ENCODE measurements at places on chromosomes 3 and 15.
A peak's percentile ranks its signal among the peaks of the same experiment; 100 is the strongest.

DNA sequence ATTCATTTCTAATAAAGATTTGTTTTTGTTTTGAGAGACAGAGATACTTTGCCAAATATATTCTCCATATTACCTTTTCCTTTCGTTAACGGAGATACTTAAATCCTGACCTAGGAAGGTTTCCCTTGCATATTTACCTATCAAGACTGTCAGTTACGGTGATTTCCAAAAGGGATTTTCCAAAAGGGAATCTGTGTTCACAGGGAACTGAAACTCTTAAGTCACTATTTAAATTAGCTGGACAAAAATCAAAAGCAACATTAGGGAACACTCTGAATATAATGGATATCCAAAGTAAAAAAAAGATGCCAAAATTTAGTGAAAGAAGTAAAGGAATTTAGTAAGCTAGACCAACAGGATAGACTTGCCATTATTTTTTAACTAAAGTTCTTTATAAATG, 576 bp downstream of the LRRFIP2 start:
- no peak for DNase-seq

GRCh38 chr3:180680097-180680430, 775 bp upstream of the CCDC39 start:
- DNase-seq = no peak

- no peak for DNase-seq
Observed at GRCh38 chr3:52246728-52247408, 1.3 kb downstream of the PPM1M start.

- no peak for DNase-seq
Observed at GRCh38 chr15:25366058-25366457, 72.8 kb downstream of the UBE3A start.

- no peak for DNase-seq
Observed at GRCh38 chr15:94119923-94120775, 111.2 kb upstream of the MCTP2 start.

- DNase-seq = no peak
Observed at GRCh38 chr3:170528726-170529125, 57.1 kb downstream of the SLC7A14 start.

DNA sequence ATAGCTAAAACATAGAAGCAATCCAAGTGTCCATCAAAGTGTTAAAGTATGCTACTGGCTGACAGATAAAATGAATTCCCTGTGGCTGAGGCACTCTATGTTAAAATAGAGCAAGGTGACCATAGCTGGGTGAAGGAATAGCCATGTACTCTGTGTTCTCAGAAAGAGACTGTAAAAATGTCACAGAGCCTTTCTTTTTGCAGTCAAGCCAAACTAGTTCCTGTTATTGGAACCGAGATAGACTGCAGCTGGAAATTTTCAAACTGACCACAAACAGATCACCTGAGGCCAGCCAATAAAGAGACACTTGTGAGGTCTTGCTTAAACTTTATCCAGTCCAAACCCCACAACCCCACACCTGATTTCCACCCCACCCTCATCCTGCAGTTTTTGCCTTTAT, 422.8 kb upstream of the NAALADL2 start:
- DNase-seq = no peak

GRCh38 chr15:101201411-101202174, 50.3 kb downstream of the CHSY1 start:
- DNase-seq = no peak

GRCh38 chr3:142947352-142947751, 16.1 kb downstream of the PAQR9 start:
- no peak for DNase-seq

- DNase-seq = no peak
Observed at GRCh38 chr3:175580318-175580717, 721.2 kb downstream of the NAALADL2 start.

DNA sequence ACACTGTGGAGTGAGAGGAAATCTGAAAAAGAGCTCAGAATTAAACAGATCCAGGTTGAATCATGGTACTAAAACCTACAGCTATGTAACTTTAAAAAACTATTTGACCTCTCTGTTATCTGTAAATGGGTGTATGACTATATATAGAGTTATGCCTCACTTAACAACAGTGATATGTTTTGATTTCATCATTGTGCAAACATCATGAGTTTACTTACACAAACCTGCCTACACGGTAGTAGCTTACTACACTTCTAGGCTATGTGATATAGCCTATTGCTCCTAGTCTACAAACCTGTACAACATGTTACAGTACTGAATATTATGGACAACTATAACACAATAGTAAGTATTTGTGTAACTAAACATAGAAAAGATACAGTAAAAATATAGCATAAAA, 191.6 kb upstream of the MEIS2 start:
- no peak for DNase-seq

DNA sequence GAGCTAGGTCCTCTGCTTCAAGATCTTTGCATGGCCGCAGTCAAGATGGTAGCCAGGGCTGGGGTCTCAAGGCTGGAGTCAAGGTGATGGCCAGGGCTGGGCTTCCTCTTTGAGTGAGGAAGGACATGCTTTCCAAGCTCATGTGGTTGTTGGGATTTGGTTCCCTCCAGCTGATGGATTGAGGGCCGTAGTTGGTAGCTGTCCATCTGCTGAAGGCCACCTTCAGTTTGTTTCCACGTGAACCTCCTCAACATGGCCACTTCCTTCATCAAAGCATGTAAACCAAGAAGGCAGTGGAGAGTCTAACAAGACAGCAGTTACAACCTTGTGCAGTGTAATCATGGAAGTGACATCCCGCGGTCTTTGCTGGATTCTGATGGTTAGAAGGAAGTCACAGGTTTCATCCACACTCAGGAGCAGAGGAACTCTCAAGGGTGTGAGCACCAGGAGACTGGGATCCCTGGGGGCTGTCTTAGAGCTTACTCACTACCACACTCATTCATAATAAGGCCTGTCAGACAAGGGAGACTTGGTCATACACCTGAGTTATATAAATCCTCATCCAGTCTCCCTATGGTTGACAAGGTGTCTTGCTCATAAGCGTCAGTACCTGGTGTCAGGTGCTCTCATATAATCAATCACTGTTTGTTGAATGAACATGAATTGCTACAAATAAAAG, 42.1 kb downstream of the ABHD5 start:
- DNase-seq = no peak

GRCh38 chr3:35832140-35832571, 192.8 kb downstream of the ARPP21 start:
- no peak for DNase-seq

- no peak for DNase-seq
Observed at GRCh38 chr3:109597444-109597843, 260.1 kb upstream of the DPPA4 start.

GRCh38 chr3:12175137-12175593, 16.5 kb upstream of the TIMP4 start:
- DNase-seq = no peak

DNA sequence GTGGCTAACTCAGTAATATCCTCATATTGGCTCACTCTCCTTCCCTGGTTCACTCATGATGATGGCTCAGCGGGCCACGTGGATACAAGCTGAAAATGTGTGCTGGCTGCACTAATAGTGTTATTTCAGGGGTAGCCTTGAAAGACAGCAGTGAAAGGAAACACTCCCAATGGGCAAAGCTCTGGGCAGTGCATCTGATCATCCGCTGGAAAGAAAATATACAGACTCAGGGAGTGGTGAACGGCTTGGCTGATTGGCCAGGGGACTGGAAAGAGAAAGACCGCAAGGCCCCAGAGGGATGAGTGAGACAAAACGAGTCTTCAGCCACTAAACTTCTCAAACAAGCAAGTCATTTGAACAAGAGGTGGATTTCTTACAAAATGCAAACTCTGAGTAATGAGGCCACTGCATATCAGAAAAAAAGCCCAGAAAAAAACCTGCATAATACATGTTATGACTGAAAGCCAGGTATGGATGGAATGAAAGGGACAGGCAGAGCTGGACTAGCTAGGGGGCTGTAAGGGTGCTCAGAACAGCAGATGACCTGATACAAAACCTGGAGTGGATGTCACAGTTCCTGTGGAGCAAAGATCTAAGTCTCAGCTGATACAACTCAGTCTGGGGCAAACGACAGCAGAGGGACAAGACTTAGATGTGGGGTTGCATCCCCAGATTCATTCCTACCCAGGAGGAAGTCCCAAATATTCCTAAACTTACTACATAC, 33.3 kb downstream of the CMTM6 start:
- no peak for DNase-seq

DNA sequence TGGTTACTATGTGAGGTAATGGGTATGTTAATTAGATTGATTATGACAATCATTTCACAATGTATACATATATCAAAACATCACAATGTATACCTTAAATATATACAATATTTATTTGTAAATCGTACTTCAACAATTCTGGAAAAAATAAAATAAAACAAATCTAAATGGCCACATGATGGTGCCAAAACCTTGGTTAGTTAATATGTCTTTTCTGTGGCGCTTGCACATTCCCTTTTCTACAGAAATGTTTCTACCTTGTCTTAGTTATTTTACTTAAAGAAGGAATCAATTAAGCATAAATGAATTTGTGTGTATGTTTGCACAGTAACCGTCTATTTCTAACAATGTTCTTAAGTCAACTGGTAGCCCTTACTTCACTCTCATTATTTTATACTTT, 53.4 kb downstream of the OXSM start:
- no peak for DNase-seq

- no peak for DNase-seq
Observed at GRCh38 chr3:71805691-71806090, 20.7 kb upstream of the PROK2 start.

- no peak for DNase-seq
Observed at GRCh38 chr3:155972885-155973584, 102.6 kb downstream of the GMPS start.

- DNase-seq = no peak
Observed at GRCh38 chr3:119309591-119309990, 15.4 kb downstream of the ARHGAP31 start.

- DNase-seq = no peak
Observed at GRCh38 chr3:102092617-102093466, 243.5 kb downstream of the NFKBIZ start.

DNA sequence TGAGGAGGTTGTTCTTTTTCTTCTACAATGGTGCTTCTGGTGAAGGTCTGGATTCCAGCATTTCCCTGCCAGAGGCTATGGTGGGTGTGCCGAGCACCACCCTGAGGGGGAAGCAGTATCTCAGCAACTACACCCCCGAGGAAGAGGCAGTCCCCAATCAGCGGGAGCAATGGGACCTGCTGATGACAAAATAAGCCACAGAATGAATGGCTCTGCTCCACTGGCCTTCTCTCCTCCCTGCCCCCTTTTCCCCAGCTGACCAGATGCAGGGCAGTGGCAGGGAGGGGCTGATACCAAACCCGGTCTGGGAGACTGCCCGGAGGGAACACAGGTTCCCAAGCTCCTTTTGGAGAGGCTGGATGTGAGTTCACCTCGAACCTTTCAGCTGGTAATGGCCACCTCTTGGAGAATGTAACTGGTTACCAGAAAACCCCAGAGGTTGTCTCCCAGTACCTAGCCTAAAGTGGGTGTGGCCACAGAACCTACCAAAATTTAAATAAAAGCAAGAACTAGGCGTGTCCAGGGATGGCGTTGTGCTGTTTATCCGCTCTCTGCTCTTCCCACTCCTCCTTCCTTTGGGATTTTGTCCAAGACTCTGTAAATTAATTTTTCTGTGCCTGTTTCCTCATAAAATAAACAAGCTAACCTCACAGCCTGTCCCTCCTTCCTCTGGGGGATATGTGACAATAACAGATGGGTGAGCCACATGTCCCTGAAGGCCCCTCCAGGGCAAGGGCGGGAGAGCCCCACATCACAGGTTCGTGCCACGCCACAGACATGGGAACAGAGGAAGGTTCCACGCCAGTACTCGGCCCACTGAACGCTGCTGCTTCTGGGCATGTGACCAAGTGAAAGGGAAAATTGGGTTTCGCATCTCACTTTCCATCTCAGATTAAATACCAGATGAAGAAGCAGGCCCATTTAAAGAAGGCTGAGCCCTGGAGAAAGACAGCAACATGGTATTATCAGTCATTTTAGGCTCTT, 35.1 kb upstream of the SPTBN5 start:
- peak; percentile 16 for DNase-seq

DNA sequence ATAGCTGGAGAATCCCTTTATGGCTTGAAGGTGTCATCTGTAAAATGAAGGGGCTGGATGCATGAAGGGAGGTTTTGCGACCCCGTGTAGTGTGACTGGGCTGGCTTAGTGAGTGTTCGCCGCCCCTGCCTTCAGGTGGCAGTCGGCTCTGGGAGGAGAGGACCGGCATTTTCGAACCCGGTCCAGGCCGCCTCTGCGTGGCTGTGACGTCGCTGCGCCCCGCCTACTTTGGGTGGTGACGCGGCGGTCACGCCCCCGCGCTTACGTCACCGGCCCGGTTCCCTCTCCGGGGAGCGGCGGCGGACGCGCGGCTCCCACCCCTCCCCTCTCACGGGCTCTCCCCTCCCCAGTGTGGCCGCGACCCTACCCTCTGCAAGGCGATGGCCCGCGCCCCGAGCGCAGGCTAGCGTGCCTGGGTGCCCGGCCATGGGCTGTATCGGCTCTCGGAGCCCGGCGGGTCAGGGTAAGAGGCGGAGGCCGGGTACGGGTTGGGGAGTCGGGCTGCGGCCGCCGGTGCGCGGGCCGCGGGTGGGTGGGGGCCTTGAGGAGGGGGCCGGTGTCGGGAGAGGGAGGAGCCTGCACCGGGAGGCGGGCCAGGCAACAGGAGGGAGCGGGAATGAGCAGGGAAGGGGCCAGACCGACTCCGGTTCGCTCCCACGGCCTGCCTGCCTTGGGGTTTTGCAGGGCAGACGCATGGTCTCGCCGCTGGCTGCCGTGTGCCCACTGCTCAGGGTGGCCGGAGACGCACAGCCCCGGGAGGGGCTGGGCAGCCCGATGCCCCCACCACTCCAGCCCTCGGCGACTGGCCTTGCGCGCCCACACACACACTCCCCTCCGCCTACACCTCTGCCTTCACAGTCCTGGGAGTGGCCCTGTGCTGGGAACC, 1.5 kb upstream of the FAM131A start:
- peak; percentile 77 for DNase-seq

DNA sequence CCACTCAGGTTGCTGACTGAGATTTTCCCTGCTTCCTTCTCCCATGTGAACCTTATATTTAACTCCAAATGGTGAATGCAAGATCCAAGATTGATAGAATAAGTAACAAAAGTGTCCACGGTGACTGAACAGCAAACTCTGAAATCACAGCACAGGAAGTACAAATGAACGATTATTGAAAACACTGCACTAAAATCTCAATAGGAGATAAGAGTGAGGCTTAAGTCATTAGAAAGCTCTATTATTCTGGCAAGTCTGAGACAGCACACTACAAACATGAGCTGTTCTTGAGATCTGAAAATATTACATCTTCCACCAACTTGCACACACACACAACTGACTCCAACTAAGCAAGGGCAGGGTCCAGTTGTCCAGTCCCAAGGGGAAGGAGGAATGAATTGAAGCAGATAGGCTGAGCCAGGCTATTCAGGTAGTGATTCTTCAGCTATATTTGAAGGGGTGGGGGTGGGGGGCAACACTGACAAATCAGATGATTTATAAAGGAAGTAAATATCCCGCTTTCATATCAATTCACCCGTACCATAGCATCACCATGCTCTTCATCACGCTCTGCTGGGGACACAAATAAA, 2.9 kb downstream of the ZNF385D start:
- no peak for DNase-seq

DNA sequence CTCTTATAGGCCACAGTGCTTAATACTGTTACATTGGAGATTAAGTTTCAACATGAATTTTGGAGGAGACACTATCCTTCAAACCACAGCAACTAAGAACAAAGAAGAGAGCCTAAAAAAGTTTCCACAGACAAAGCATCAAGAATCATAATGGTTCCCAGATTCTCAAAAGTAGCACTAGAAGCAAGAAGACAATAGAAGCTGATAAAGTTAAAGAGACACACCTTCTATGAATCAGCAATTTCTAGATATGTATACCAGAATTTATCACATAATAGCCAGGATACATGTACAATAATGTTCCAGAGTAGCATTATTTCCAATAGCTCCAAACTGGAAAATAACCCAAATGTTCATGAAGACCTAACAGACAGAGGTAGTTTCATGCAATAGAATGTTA, 12.2 kb downstream of the NKIRAS1 start:
- no peak for DNase-seq
